Foreskin fibroblast (primary cell): ENCODE measurements at places on chromosomes 4 and X.
A peak's percentile ranks its signal among the peaks of the same experiment; 100 is the strongest.

- DNase-seq, result no peak
Measured at GRCh38 chr4:145531859-145532258, 50.2 kb downstream of the SMAD1 start.

- no peak for DNase-seq
Measured at GRCh38 chrX:5724123-5724522, 504.5 kb downstream of the NLGN4X start.

GRCh38 chrX:100447655-100448397 lies 37.8 kb upstream of the PCDH19 start:
- peak; percentile 0 for DNase-seq

GRCh38 chr4:107824350-107825071 lies at the start of gene SGMS2:
TSS of gene SGMS2 (plus strand) at chr4:107824932. CDS start at chr4:107895554, 70,622 bp downstream.
- DNase-seq, result peak; percentile 91

GRCh38 chrX:42715701-42716262 lies 62.2 kb downstream of the PPP1R2C start:
- no peak for DNase-seq

- peak; percentile 21 for DNase-seq
Measured at GRCh38 chrX:97401586-97402136, 518.0 kb downstream of the RPA4 start.

DNA sequence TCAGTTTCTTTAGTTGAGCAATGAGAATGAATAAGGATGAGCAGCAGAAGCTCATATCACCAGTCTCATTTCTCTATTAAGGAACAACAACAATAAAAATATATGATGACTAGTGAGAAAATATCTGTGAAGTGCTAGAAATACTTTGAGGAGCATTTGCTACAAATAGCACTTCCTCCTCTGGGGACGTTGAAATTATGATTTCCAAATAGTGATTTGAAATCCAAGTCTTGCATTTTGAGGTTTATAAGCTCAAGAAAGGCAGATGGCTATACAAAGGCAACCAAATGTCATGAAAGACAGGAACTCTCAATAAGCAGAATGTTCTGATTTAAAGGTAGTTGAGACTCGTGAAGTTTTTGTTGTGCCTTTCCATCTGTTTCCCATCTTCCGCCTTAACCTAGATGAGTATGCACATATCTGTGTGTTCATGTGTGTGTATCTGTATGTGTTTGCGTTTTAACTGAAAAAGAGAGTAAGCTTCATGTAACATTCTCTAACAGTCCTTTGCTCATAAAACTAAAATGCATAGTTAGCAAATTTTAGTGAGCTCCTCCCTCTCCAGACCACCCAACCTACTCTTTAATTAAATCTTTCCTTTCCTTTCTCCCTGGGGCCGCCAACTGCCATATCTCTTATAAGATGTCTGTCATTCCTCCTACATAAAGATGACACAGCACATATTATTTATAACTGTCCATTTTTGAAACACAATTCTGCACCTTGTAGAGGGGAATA lies 222.6 kb upstream of the RASGEF1B start:
- no peak for DNase-seq

GRCh38 chrX:130184168-130184567 lies 12.4 kb downstream of the RAB33A start:
- DNase-seq, result no peak

DNA sequence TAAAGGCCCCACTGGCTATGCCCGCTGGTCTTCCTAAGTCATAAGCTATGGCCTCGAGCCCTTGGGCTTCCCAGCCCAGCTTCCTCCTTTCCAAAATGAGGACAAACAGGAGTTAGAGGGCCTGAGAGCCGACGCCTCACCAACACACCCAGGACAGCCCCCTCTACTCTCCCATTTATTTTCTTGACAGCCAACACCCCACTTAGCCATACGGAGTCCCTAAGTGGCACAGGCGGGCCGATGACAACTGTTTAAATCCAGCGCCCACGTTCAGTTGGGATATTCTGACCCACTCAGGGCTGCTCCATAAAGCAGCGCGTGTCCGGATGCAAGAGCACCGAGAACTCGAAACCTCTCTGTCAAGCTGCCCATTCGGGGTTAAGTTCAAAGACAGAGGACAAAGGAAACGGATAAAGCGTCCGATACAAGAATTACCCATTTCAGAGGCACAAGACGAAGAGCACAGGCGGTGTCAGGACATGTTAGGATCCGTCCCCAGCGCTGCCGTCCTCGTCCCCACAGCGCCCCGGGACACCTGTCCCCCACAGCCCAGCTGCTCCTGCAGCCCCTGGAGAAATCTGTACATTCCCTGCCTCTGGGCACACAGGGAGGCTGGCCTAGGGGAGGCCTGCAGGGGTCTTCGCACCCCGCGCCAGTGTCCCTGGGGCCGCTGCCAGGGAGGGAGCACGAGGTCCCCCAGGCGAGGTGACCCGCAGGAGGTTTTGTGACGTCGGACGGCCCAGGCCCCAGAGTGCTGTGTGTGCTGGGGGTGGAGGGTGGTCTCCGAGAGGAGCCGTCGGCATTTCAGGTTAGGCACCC lies 1.2 kb downstream of the PRKX start:
- no peak for DNase-seq

DNA sequence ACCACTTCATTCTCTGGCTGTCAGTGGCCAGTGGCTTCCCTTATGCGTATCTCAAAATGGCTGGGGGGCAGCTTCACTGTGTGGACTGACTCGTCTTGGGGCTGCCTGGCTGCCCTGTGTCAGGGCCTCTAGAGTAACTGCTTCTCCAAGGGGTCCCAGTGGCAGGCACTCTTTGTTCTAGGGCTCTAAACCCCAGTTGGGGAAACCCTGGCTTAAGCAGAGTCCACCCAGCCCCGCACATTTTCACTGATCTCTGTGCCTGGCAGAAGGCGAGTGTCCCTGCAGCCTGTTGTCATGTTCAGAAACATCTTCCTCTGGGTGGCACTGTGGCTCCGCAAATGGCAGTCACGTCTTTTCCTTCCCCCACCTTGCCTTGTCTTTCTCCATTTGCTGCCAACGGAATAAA lies 59.7 kb downstream of the NBDY start:
- DNase-seq, result no peak

DNA sequence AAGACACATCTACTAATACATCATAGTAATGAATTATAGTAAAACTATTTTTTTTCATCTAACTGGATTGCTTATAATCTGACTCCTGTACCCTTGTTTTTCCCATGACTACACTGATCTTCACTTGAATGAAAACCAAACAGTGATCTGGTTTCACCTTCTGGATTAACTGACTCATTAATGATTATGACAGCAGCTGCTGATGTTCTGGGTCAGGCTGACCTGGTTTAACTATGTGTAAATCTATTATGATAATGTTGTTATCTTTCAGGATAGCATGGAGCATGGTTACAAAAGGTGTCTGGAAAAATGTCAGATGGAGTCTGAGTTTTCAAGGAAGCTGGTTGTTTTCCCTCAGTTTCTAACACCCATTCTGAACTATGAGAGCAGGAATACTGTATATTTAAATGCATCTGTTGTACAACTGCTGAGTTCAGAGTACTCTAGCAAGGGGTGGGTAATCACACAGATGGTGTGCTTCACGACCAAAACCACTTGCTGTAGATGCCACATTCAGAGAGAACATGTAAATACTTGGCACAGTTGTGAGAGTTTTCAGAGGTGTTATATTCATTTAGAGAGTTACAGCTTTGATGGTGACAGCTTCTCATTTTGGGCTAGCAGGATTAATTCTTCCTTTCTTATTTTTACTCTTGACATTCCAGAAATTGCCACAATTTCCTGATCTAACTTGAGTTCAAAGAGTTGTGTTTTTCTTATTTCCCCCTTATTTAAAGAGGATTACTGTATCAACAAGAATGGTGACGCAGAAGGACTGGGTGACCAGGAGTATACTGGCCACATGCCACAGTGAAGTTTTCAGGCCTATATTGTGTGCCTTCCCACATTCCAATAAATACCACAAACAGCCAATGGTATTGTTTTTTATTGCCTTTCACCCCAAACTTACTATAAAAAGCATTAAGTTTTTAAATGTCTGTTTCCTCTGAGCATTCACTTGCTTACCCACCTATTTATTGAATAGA lies 249.7 kb upstream of the TET2 start:
- no peak for DNase-seq

GRCh38 chr4:5366421-5366820 lies 315.1 kb downstream of the STK32B start:
- DNase-seq, result no peak

DNA sequence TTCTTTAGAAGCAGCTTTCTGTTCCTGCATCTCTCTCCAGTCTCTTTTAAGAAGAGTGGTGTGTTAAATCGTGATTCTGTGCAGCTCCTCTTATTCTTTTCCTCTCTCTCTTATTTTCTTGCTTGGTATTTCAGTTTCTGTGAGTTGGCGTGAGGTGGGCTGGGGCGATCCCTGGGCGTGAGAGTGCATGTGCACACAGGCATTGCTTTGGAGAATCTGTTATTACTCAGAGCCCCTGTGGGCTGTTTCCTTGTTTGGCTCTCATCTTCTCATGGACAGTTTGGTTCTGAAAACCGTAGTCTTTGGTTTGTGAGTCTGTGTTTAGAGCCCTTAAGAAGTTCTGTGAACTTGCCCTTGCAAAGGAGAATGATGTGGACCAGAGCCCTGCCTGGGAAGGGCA lies 97.2 kb upstream of the CLNK start:
- DNase-seq, result no peak

DNA sequence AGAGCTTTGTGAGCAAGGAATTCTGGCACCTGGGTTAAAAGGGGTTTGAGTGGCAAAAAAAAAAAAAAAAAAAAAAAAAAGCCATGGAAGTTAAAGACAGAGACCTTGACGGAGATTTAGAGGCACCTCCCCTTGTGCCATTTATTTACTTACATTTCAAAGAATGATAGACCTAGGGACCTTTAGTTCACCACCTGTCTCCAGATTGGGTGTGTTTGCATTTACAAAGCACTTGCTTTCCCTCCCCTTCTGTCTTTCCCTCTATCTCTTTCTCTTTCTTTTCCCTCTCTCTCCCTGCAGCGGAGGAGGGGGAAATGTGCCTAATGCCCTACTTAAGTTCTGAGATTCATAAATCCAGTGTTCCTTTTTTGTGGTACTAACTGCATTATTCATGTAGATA lies 116.0 kb downstream of the IQCM start:
- DNase-seq, result no peak

DNA sequence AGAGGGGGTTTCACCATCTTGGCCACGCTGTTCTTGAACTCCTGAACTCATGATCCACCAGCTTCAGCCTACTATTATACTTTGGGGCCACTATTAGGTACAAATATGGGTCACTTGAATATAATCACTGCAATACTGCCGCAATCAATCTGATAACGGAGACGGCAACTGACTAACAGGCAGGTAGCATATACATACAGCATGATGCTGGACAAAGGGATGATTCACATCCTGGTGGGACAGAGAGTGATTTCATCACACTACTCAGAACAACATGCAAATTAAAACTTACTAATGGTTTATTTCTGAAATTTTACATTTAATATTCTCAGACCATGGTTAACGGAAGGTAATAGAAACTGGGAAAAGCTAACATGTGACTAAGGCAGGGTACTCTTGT lies 10.9 kb downstream of the LRBA start:
- DNase-seq, result peak; percentile 30

DNA sequence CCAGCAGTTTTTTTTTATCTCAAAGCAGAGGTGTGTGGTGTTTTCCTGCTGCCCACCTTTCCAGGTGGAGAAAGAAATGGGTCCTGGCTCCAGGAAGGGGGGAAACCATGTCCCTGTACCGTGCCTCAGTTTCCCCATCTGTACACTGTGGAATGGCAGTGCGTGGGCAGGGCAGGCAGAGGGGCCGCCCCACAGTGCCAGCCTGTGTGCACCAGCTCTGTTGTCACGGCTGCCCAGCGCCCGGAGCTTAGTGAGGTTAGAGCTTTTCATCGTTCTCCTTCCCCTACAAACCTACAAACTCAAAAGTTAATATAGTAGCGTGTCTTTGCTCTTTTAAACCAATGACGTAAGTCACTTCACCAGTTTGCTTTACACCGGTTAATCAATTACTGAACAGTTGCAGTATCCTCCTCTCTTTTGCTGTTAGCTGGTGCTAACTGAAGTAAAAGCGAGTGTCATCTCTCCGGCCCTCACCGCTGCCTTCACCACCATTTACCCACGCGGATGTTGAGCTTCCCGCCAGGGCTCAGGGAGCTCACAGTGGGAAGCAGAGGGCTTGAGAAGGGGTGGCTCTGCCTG lies 114.8 kb upstream of the ADRA2C start:
- DNase-seq, result no peak

DNA sequence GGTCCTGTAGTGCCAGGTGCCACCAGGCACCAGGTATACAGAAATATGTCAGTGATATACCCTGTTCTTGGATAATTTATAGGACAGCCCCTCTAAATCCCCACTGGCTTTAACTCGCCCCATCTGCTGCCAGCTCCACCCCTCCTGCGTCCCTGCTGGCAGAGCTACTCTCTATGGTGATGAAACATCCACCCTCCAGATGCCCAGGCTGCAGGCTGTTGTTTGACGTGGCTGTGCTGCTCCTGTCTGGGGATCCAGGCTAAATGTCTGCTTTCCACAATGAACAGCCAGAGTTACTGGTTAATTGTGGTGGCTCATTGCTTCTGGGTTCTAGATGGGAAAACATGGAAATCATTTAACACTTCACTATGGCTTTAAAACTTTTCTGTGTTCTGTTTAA lies 12.9 kb downstream of the NHSL2 start:
- peak; percentile 54 for DNase-seq

DNA sequence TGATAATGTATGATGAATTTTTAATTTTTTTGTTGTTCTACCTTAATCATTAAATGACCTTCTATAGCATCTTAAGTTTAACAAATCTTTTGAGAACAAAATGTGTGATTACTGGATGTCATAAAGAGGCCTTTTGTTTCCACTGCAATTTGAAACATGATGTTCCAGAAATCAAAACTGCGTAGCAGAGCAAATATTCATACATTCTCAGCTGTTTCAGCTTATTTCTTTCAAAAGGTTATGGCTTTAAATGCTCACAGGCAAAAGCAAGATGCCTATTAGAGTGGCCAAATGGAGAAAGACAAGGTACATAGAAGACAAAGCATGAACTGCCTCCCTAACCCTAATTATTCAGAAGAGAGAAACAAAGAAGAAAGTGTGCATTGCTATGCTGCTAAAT lies 233.0 kb upstream of the SLC7A11 start:
- DNase-seq, result no peak

GRCh38 chr4:3810111-3810680 lies 44.0 kb downstream of the ADRA2C start:
- no peak for DNase-seq

DNA sequence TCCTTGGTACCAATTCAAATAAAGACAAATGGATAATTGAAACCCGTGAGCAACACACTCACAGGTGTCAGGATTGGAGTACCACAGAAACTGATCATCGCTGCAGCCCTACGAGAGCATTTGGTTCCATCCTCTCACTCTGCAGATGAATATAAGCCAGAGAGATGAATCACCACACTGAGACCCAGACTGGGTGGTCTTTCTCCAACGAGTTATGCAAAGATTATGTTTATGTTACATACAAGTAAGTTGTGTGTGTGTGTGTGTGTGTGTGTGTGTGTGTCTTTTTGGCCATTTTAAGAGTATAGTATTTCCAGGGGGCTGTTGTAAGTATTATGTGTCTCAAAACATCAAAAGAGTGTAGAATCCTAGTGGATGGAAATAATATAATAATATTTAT lies 329.5 kb upstream of the ZFP42 start:
- DNase-seq, result no peak

- no peak for DNase-seq
Measured at GRCh38 chr4:166230841-166231240, 357.8 kb downstream of the TLL1 start.

GRCh38 chr4:148376151-148376550 lies 66.1 kb downstream of the NR3C2 start:
- DNase-seq, result no peak

- no peak for DNase-seq
Measured at GRCh38 chrX:20378233-20378920, 111.7 kb upstream of the RPS6KA3 start.
